ENCODE measurements at places on chromosomes 6 and 20. TPM values are rescaled to one million over a fixed set of nuclear protein-coding genes. Genes with fewer than 3 reads are reported as not detected.
A peak's percentile ranks its signal among the peaks of the same experiment; 100 is the strongest.

Gene NKAPL
- total RNA-seq, result 1.7 TPM

GRCh38 chr6:76861403-76861802 is 601.9 kb downstream of the HTR1B start:
- DNase-seq, result no peak

DNA sequence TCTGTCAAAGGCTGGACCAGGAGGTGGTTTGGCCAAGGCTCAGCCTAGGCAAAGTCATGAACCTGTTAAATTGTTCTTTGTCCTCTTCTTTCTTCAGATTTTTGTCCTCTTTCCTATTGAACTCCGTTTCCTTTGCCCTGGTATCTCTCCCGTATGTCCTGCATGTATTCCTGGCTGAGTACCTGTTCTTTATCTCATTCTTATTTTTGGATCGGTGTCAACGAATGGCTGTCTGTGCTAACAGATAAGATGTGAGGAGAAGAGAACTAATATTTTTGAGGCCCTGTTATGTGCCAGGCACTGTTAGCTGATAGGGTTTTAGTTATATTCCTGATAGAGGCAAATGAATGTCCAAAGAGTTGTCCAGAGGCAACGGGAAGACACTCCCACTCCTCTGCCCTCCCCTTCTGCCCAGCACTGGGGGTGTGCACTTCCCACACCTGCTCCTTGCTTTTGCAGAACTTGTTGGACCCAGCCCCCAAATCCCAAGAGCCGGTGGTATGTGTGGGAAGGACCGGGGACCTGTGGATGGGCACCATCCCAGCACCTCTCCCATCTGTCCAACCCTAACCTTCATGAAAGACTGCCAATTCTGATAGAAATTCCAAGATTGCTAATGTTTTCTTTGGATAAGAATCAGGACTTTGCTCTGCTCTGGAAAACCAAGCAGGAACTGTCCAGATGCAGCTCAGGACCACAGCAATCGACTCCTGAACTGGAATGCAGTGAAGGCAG is 20.6 kb downstream of the MMP24OS start:
- DNase-seq, result no peak

GRCh38 chr6:116263353-116263752 is 9.5 kb upstream of the TSPYL4 start:
- no peak for DNase-seq

Gene LTA
- total RNA-seq, result 16.2 TPM

DNA sequence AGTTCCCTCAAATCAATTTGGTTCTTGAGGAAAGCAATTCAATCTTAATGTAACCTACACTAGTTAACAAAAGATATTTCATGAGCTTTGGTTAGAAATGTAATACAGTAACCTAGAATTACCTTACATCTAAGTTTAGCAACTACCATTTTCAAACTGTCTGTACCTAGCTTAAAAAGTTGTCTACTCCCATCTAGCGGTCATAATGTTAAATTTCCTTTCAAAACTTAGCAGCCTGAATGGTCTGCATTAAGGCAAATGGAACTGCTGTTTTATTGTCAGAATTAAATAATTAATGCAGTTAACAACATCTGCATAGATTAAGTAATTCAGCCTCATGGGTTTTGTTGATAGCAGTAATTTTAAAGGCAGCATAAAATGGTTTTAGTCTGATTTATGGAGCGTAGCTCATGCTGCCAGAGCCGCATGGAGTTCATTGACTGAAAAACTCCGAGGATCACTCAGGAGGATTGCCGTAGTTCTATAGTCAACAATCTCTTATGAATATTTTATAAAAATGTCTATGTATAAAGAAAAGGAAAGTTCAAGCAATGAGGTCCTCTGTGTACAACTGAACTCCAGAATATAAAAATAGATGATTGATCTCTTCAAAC is 485.4 kb upstream of the MANEA start:
- DNase-seq, result no peak

- no peak for DNase-seq
These were observed 606.7 kb upstream of the CITED2 start for GRCh38 chr6:139981066-139981624.

Gene SLC35D3
- not detected for total RNA-seq

DNA sequence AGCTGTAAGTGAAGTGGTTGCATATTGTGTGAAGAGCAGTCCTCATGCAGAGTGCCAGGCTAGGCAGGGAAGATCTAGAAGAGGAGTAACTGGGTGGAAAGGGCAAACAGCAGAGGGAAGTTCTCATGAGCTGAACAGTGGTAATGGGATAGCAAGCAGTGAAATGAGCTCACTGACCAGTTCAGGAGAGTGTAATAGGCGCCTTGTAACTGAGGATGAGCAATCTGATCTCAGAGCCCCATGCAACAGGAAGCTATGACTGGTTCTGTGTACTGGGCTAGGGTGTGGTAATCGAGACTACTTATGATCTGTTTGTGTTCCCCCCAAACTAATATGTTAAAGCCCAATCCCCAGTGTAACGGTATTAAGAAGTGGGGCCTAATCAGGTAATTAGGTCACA is 98.6 kb downstream of the RFX6 start:
- no peak for DNase-seq

Gene SPATA25
- total RNA-seq, result 4.1 TPM

DNA sequence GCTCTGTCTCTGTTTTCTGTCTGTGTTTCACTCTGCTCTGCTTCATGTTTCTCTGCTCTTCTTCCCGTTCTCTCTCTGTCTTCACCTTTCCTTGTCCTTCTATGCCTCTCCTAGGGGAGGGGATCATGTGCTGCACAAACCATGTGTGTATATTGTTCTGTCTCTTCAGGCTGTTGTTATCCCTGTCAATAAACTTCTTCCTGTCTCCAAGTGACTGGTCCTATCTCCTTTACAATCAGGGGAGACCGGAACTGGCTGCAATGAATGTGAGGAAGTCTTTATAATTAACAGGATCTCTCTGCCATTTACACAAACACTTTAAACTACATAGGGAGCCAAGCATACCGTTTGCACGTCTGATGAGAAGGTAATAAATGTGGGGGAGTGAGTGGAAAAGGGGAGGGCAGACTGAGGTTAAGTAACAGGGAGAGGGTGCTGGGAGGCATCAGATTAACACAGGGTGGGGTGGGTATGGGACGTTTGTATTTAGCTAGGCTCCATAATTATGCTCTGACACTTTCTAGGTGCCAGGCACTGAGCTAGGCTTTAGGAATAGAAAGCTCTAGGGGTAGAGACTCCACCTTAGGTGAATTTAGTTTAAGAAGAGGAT is 626.1 kb downstream of the DHX35 start:
- no peak for DNase-seq

DNA sequence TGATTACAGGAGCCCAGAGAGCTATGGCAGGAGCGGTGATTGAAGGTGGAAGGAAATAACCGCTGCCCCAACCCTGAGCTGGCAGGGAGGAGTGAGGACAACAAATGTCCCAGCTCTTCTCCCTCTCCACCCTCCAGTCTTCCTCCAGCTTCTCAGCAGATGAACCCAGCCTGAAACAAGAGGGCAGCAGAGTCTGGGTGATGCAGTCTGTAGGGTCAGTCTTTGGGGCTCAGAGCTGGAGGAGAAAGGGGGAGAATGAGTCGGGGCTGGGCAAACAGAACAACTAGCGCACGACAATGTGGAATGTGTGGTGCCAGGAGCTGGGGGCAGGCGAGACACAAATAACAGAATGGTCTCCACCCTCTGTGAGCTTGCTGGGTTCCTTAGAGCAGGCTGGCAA is 4.5 kb upstream of the GUCA1A start:
- no peak for DNase-seq

- no peak for DNase-seq
These were observed 225.7 kb upstream of the SULF2 start for GRCh38 chr20:48011025-48011424.

DNA sequence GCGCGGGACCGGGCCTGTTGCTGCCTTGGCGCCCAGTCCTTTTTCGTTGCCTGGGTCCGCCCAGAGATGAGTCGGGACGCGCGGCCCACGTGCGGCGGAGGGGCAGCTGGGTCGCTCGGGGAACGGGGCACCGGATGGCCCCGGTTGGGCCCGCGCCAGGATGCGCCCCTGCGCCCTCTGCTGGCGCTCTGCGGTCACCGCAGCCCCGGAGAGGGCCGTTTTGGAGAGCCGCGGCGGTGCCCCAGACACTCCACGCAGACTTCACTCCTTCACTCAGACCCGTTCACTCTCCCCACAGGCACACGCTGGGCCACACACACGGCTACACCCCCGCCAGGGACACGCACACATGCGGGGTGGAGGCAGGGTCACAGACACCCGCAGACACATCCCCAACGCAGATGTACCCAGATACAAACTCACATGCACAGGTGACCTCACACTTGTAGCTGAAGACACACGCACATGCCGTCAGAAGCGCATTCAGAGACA is 38.8 kb downstream of the SRC start:
- peak; percentile 56 for DNase-seq

Gene TGM3
- not detected for total RNA-seq

DNA sequence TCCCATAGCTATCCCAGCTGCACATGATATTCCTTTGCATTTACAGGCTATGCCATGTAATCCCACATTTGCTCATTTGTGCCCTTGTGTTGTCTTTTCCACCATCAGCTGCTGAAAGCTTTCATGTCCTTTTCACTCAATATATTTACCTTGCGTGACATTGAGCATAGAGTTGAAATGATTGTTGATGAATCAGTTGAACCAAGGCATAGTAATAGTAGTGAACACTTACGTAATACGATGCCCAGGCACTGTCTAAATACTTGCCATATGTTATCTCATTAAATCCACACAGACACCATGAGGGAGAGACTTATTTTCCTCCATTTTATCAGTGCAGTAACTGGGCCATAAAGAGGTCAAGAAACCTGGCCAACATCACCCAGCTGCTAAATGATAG is 13.1 kb downstream of the RNF8 start:
- DNase-seq, result no peak

GRCh38 chr20:60210779-60211617 is 252.8 kb downstream of the CDH26 start:
- DNase-seq, result peak; percentile 22
